HCT116 (cell line): ENCODE measurements at places on chromosomes 3 and 15. TPM values are rescaled to one million over a fixed set of nuclear protein-coding genes. Genes with fewer than 3 reads are reported as not detected.
A peak's percentile ranks its signal among the peaks of the same experiment; 100 is the strongest.

DNA sequence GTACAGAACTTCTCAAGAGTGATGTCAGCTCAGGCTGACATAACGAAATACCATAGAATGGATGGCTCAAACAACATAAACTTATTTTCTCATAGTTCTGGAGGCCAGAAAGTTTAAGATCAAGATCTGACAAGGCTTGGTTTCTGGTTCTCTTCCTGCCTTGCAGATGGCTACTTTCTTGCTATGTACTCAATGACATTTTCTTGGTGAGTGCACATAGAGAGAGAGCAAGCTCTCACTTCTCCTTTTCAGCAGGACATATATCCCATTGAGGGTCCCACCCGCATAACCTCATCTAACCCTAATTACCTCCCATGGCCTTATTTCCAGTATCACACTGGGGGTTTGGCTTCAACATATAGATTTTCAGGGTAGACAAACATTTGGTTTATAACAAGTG is 1072.1 kb downstream of the PLOD2 start:
- H3K27ac ChIP-seq: no peak overlapping the region
- no peak overlapping the region for H3K4me3 ChIP-seq
- no peaks in the 10 kb centered on the region for H3K4me1 ChIP-seq
- H3K36me3 ChIP-seq: no peaks in the 10 kb centered on the region
- H3K27me3 ChIP-seq: no peaks in the 10 kb centered on the region

DNA sequence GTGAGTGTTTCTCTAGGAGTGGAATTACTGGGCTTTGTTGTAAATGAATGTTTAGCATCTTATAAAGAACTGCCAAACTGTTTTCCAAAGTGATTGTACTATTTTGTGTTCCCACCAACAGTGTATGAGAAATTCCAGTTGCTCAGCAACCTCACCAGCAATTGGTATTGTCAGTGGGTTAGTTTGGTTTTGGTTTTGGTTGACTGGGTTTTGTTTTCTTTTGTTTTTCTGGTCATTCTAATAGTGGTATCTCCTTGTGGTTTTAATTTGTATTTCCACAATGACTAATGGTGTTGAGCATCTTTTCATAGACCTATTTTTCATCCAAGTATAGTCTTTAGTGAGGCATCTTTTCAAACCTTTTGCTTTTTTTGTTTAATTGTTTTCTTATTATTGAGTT is 27.1 kb downstream of the FILIP1L start:
- H3K4me3 ChIP-seq: no peak overlapping the region
- H3K27me3 ChIP-seq: no peaks in the 10 kb centered on the region
- no peak overlapping the region for H3K27ac ChIP-seq
- H3K36me3 ChIP-seq: no peaks in the 10 kb centered on the region
- no peak for DNase-seq

DNA sequence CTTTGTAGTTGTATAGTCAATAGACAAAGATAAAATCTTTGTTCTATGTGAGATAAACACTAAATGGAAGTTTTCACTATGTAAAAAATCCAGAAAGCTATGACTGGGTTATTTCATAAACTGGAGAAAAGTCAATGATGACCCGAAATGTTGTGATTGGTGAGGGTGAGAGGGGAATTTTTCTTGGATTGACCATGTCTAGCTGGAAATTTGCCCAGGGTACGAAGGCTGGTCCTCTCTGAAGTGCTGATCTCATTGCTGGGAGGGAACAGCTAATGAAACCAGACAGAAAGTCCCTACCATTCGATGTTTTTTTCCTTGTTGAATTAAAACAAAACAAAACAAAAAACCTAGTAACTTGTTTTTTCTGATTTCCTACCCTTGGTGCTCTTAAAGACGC is 14.3 kb downstream of the TPRG1 start:
- H3K4me3 ChIP-seq: no peak overlapping the region
- no peak overlapping the region for H3K27ac ChIP-seq
- H3K4me1 ChIP-seq: no peaks in the 10 kb centered on the region
- H3K27me3 ChIP-seq: no peaks in the 10 kb centered on the region
- no peak for DNase-seq
- no peaks in the 10 kb centered on the region for H3K36me3 ChIP-seq

MSL2 gene
- 34.8 TPM for total RNA-seq

DAZL gene
- total RNA-seq: not detected

DNA sequence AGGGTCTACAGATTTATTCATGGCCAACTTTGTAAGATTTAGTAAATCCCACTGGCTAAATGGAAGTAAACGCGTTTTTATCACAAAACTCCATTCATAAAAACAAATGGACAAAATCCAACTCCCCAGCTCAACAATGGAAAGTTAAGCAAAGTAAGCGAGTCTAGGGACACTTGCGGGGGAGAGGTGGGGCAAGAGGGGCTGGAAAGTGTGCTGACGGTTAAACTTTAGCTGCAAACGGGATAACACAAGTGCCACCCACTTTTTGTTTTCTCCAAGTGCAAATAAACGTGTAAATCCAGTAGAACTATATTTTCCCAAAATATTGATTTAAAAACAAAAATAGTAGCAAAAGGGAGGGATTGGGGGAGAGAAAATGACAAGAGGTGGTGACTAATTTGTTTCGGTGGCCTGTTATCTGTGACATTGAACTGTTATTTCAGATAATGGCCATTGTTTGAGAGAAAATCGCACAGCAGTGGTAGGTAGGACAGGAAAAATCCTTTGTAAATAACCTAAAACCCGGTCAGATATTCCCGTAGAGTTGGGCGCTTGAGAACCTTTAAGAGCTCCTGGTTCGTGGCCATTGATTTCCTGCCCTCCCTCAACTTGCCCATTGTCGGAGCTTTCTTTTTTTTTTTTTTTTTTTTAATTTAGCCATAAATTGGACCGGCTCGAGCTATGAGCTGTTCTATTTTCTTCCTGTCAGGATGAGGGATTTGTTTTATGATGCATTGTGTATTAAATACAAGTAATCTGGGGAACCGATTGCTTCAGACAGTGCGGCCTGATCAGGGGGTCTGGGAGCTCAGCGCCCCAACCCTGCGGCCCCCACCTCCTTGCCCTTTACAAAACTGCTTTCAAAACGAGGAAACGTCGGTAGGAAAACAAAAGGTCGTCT is 514.8 kb downstream of the MECOM start:
- H3K27me3 ChIP-seq: peaks cover 23% of the 10 kb centered on the region
- H3K4me3 ChIP-seq: peak overlapping the region; percentile 51; the same call in 1 of the 2 replicates
- no peak for DNase-seq

- no peaks in the 10 kb centered on the region for H3K4me1 ChIP-seq
- H3K4me3 ChIP-seq: no peak overlapping the region
- no peak overlapping the region for H3K27ac ChIP-seq
- no peak for DNase-seq
- H3K36me3 ChIP-seq: no peaks in the 10 kb centered on the region
- no peaks in the 10 kb centered on the region for H3K27me3 ChIP-seq
These were observed 405.6 kb downstream of the MAGI1 start for GRCh38 chr3:65633018-65633638.

- H3K27ac ChIP-seq: no peak overlapping the region
- no peaks in the 10 kb centered on the region for H3K27me3 ChIP-seq
- no peak for DNase-seq
These were observed 102.9 kb downstream of the SEMA6D start for GRCh38 chr15:47820057-47820746.

GRCh38 chr3:194851941-194852340 is 166.3 kb downstream of the FAM43A start:
- no peak for DNase-seq
- H3K4me3 ChIP-seq: no peak overlapping the region
- no peaks in the 10 kb centered on the region for H3K36me3 ChIP-seq
- H3K27ac ChIP-seq: no peak overlapping the region

GRCh38 chr3:151011427-151011826 is 38.9 kb upstream of the CLRN1 start:
- DNase-seq: no peak
- H3K27ac ChIP-seq: no peak overlapping the region
- no peaks in the 10 kb centered on the region for H3K36me3 ChIP-seq
- H3K4me1 ChIP-seq: no peaks in the 10 kb centered on the region
- no peaks in the 10 kb centered on the region for H3K27me3 ChIP-seq
- no peak overlapping the region for H3K4me3 ChIP-seq

INSYN1 gene
- 2.0 TPM for total RNA-seq

GRCh38 chr15:47351501-47351900 is 365.8 kb upstream of the SEMA6D start:
- no peak overlapping the region for H3K27ac ChIP-seq
- no peak overlapping the region for H3K4me3 ChIP-seq
- no peaks in the 10 kb centered on the region for H3K4me1 ChIP-seq
- DNase-seq: no peak

DNA sequence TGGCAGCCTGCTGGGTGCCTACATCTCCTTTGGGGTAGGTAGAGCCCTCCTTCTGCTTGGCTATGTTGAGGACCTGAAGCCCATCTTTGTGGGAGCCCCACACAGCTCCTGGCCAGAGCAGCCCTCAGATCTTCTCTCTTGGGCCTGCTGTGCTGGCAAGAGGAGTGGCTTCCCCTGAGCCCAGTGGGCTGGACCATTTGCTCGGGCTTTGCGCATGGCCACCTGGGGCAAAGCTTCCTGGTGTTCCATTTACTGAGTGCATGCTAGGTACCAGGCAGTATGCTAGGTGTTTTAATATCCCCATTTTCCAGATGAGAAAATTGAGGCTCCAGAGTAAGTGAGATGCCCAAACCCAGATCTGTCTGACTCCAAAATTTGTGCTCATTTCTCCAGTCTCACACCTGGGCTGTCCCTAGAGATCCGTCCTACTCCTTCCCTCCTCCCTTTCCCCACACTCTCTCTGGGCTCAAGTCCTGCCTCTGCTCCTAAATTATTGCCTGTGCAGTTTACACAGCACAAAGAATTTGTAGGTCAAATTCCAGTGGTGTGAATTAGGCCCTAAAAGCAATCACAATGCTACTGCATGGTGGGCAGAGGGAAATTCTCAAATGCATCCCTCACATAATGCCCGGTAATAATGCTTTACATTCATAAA is 39.7 kb downstream of the SLC28A1 start:
- H3K27me3 ChIP-seq: no peaks in the 10 kb centered on the region
- no peaks in the 10 kb centered on the region for H3K36me3 ChIP-seq
- DNase-seq: no peak
- H3K4me3 ChIP-seq: no peak overlapping the region
- peaks cover 12% of the 10 kb centered on the region for H3K4me1 ChIP-seq
- no peak overlapping the region for H3K27ac ChIP-seq

CKMT1A gene
- 21.6 TPM for total RNA-seq

PLCH1 gene
- total RNA-seq: 3.8 TPM

- no peak overlapping the region for H3K27ac ChIP-seq
- H3K27me3 ChIP-seq: no peaks in the 10 kb centered on the region
- DNase-seq: no peak
- H3K4me1 ChIP-seq: no peaks in the 10 kb centered on the region
These were observed 103.8 kb downstream of the THSD4 start for GRCh38 chr15:71219101-71219500.

KCNMB2 gene
- not detected for total RNA-seq

GRCh38 chr3:111751961-111752360 is 107.1 kb upstream of the PHLDB2 start:
- H3K27me3 ChIP-seq: no peaks in the 10 kb centered on the region
- no peak overlapping the region for H3K4me3 ChIP-seq
- peaks cover 10% of the 10 kb centered on the region for H3K4me1 ChIP-seq
- no peaks in the 10 kb centered on the region for H3K36me3 ChIP-seq

DNA sequence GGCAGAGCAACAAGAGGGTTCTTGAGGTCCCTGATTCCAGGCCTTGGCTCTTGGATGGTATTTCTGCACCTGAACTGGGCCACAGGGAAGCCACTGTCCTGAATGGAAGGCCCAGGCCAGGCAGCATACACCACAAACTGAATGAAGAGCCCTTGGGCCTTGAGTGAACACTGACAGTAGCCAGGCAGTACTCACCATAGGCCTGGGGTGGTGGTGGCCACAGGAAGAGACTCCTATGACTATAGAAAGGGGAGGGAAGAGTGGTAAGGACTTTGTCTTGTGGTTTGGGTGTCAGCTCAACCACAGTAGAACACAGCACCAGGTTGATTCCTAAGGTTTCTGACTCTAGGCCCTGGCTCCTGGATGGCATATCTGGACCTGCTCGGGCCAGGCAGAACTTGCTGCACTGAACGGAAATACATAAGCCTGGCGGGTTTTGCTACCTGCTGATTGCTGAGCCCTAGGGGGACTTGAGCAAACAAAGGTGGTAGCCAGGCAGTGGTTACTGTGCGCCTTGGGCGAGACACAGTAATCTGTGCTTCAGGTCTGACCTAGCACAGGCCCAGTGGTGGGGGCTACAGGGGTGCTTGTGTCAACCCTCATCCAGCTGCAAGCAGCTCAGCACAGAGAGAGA is 241.4 kb downstream of the ISL2 start:
- no peak for DNase-seq
- H3K36me3 ChIP-seq: no peaks in the 10 kb centered on the region
- peaks cover 12% of the 10 kb centered on the region; the same call in 1 of the 2 replicates for H3K4me1 ChIP-seq

DNA sequence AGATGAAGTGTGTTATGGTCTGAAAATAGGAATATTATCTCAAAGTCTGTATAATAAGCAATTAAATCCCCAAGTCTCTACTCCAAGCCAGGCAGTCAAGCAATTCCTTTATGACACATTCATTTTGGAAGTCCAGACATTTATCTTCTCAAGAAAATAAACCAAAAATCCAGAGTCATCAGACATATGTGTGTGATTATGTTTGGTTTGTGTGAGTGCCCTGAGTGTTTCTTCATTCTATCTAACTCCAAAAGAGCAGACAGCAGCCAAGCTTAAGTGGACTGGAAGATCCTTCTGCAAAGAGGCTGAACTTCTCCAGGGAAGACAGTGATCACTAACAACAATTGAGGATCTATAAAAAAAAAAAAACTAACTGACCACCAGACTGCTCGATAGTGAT is 239.8 kb downstream of the STAG1 start:
- H3K4me3 ChIP-seq: no peak overlapping the region
- no peaks in the 10 kb centered on the region for H3K4me1 ChIP-seq
- H3K36me3 ChIP-seq: no peaks in the 10 kb centered on the region

DNA sequence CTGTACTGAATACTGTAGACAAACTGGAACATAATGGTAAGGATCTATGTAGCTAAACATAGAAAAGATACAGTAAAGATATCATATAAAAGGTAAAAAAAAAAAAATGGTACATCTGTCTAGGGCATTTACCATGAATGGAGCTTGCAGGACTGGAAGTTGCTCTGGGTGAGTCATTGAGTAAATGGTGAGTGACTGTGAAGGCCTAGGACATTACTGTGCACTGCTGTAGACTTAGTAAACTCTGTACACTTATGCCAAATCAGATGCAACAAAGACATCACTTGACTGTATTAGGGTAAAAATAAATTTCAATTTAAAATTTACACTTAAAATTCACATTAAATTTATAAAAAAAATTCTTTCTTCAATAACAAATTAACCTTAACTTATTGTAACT is 281.3 kb upstream of the LMCD1 start:
- no peak for DNase-seq
- H3K27me3 ChIP-seq: no peaks in the 10 kb centered on the region
- H3K4me1 ChIP-seq: no peaks in the 10 kb centered on the region
- no peaks in the 10 kb centered on the region for H3K36me3 ChIP-seq
